ENCODE measurements at places on chromosomes 12 and 14.

GRCh38 chr12:51847643-51848325 lies 734 bp downstream of the FIGNL2 start:
- DNase-seq = no peak

DNA sequence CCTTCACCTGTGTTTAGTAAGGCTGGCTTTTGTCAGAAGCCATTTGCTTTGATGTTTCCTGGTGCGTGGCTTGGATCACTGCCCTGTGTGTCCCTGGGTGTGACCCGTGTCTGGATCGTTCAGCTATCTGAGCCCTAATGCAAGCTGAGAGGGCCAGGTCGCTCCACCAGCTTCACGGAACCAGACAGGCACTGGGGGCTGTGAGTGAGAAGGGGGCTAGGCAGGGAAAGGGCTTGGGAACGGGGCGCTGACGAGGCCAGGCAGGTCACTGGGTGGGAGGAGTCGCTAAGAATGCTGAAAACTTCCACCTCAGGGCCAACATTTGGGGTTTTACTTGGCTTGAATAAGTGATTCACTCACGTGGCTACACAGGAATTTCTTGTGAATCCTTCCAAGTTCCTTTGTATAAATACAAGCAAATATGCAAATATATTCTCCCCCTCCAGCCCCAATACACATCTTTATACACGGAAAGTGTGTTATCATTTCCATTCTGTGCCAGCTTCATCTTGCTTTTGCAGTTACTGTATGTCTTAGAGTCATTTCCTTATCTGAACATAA lies 24.2 kb upstream of the MMP17 start:
- DNase-seq = no peak

GRCh38 chr14:47929334-47929733 lies 253.9 kb upstream of the MDGA2 start:
- DNase-seq = peak; percentile 5

- no peak for DNase-seq
These were observed 218.0 kb downstream of the ZFP36L1 start for GRCh38 chr14:68574906-68575305.

DNA sequence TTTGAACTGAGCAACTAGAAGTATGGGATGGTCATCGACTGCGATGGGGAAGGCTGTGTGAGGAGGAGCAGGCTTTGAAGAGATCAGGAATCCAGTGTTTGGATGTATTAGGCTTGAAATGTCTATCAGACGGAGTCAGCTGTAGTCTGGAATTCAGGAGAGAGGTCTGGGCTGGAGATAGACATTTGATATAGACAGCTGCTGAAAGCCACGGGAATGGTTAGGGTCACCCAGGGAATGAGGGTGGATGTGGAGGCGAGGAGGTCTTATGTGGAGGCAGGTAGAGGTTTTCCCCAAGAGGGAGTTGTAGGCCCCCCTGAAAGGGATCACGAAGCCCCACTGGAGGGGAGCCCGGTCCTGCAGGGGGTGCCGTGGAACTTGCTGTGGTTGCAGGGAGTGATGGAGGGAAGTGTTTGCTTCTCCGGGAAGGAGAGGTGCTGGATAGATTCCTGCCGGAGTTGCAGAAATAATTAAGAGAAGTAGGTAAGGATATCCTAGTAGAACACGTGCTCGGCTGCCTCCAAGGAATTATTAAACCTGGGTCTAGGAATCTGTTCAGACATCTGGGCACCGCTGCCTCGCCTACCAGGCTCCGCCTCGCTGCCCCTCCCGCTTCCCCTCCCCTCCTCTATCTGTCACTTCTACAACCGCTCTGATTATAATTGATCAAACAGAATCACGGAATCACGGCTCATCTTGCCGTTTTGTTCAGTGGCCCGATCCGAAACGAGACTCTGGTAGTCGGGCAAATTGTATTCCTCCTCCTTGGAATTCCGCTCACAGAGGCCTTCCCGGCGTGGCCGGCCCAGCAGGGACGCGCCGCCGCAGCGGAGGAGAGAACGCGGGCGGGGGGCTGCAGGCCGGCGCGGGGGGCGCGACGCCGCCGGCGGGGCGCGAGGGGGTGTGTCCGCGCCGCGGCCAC lies 826 bp upstream of the CACNA1C start:
- no peak for DNase-seq

- DNase-seq = peak; percentile 64
These were observed 28.6 kb downstream of the PIGH start for GRCh38 chr14:67571275-67571990.

DNA sequence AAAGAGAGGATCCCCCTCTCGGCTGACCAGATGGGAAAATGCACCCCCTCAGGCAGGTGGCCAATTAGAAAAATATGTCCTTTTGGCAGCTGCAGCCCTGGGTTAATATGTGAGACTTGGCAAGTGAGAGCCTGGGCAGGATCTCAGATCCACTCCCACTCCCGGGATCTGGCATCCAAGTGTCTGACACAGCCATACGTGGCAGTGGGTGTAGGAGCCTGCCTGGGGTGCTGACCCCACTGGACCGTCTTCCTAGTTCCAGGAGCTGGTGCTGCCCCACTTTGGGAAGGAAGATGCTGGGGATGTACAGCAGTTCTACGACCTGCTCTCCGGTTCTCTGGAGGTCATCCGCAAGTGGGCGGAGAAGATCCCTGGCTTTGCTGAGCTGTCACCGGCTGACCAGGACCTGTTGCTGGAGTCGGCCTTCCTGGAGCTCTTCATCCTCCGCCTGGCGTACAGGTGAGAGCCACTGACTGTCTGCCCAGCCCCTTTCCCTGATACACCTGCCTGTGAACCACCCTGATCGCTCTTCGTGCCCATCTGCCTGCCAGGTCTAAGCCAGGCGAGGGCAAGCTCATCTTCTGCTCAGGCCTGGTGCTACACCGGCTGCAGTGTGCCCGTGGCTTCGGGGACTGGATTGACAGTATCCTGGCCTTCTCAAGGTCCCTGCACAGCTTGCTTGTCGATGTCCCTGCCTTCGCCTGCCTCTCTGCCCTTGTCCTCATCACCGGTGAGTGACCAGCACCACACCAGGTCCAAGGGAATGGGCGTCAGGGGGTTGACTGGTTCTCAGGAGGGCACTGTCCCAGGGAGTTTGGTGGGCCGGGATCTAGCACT lies 5.8 kb downstream of the NR4A1 start:
- no peak for DNase-seq

Data from germinal center (tissue), 1 donor.